ENCODE measurements at places on chromosomes 11 and 22.
A peak's percentile ranks its signal among the peaks of the same experiment; 100 is the strongest.

GRCh38 chr11:118212131-118212725, 12.6 kb downstream of the JAML start:
- DNase-seq: no peak

DNA sequence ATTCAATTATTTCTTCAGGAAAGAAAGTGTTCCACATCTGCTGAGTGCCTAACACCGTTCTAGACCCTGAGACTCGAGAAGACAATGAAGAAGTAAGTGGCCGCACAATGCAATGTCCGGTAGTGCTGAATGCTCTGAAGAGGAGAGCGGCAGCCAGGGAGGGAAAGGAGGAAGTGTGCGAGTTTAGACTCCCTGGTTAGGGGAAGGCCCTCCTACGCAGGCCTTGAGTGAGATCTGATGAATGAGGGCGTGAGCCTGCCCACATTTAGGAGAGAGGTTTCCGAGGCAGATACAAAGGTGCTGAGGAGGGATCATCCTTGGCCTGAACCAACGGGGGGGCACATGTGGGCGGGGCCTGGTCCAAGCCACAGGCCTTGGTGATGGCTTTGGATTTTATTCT, 558.6 kb downstream of the NTM start:
- DNase-seq: no peak

GRCh38 chr22:44664149-44664548, 37.9 kb upstream of the PRR5 start:
- DNase-seq: peak; percentile 44

GRCh38 chr22:36977401-36977861, 41.8 kb downstream of the TST start:
- DNase-seq: peak; percentile 75

- DNase-seq: no peak
These were observed 1.6 kb downstream of the CD59 start for GRCh38 chr11:33734441-33735270.

DNA sequence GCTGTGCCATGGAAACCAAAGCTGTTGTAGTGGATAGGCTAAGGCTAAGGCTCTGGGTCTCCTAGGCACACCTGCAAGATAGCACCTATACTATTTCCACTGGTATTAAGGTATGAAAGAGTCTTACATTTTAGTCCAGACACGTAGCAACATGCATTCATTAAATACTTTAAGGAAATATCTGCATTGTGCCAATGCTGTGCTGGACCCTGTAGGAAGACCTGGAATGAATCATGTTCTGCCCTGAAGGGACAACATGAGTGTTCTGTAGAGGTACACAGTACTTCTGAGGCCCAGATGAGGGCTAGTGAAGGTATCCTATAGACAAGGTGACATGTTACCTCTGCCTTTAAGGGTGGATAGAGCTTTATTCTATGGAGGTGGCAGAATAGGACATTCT, 35.2 kb upstream of the RRM1 start:
- no peak for DNase-seq

DNA sequence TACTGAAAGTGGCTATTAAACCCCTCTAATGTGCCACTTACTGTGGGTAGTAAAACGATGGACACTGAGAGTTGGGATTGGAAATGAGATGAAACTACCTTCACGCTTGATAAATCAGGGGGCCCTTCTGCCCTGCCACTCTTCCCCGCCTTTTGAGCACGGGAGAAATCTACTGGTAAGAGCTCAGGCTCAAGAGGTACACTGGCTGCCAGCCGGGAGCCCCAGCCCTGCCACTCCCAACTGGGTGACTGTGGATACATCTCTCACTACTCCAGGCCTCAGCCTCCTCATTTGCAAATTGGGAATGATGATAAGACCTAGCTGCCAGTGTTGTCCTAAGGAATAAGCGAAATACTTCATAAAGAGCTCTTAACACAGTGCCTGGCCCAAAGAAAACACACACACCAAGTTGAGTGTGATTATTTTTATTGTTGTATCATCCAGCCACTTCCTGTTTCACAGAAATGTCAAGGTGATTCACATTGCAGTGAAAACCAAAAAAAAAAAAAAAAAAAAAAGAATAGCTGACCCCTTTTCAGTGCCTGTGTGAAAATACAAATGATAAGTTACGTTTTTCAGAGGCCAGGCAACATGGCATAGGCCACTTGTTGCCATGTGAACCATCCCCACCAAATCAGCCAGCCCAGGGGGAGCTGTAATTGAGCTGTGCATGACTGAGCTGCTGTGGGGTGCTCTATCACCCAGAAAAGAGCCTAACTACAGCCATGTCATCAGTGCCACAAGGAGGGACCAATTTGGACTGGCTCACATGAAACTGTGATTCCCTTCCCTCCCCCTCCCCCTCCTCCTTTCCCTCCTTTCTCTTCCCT, 4.4 kb upstream of the ZNRD2 start:
- no peak for DNase-seq

GRCh38 chr11:417652-418342, 3.0 kb upstream of the SIGIRR start:
- DNase-seq: no peak

DNA sequence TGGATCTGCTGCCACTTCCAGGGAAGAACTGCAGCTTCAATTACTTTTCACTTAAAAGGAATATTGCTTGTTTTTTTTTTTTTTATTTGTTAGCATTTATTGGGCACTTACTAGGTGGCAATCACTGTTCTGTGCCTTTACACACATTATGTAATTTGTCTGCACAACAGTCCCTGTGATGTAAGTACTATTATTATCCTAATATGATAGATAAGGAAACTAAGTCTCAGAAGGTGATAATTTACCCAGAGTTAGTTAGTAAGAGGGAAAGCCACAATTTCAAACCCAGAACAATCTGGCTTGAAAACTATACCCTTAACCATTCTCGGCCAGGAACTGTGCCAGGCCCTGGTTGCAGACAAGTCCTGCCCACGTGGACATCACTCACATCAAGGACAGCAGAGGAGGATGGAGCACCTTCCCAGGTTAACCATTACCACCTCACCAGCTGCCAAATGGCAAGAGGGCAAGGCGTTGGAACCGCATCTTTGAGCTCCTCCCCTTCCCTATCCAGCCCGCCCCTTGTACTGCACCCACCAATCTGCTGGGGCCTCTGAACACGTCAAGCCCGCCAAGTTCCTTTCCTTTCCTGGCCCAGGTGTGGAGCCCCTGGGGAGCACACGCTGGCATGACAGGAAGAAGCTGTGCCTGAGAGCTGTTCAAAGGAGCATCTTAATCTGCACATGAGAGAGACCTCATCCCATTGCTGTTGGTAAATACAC, 78.4 kb downstream of the NAV2 start:
- DNase-seq: no peak

GRCh38 chr11:43920598-43921419, 21.6 kb upstream of the C11orf96 start:
- DNase-seq: no peak

GRCh38 chr11:8839957-8840945, 70.7 kb upstream of the AKIP1 start:
- DNase-seq: no peak

- no peak for DNase-seq
These were observed 350.7 kb upstream of the C11orf87 start for GRCh38 chr11:109071262-109071661.

DNA sequence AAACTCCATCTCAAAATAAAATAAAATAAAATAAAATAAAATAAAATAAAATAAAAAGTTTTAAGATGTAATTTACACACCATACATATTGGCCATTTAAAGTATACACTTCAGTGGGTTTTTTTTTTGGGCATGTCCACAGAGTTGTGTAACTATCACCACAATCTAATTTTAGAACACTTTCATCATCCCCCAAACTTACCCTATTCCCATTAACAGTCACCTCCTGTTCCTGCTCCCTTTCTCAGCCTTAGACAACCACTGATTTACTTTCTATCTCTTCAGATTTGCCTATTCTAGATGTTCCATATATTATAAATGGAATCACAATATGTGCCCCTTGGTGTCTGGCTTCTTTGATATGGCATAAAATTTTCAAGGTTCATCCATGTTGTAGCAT, 4.6 kb upstream of the ACER3 start:
- no peak for DNase-seq

DNA sequence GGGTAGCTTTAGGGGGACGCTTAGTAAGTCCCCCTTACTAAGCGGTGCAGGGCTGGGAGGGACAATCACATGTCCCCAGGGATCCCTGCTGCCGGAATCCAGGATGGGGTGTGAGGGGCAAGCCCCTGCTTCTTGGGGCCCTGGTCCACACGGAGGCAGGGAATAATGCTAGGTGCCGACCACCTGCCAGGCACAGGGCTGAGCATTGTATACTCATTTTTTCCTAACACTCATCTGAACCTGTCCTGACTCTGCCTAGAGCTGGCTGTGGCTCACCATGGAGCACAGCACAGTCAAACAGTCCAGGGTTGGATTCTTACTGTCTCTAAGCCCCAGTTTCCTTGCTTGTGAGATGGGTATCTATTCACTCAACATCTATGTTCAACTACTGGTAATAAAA, 1.4 kb upstream of the LTBP3 start:
- no peak for DNase-seq

GRCh38 chr11:16367252-16367651, 10.9 kb upstream of the SOX6 start:
- DNase-seq: no peak

DNA sequence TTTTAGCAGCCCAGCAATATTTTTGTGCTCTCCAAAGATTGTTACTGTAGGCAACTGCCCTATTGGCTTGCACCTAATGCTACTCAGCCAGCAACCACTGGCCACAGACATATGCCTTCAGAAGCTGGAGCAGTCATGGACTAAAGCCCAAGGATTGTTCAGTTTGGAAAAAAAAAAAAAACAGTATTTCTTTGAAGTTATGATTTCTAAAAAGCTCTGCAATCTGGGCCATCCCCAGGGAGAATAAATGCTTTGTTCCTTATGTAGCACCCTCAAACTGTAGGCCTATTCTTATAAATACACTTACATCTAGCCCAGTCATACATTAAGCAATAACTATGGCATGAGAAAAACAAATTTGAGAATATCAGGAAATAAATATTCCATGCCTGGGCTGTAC, 2190.5 kb upstream of the RAG2 start:
- DNase-seq: no peak

DNA sequence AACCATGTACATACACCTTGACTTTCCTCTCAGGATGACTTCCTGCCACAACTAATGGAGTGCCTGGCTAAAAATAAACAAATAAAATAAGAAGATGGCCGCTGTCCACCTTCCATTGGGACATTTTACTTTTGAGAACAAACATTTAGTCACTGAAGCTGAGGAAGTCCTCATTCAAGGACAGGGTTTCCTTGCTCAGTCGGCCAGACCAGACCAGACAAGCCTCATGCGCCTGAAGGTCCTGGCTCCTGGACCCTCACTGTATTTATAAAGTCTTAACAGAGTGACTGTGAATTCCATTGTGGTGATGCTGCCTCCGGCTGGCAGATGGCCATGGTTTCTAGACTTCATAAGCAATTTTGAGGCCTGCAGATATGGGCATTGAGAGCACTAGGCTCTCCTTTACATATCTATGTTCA, 114.5 kb downstream of the MAML2 start:
- no peak for DNase-seq

DNA sequence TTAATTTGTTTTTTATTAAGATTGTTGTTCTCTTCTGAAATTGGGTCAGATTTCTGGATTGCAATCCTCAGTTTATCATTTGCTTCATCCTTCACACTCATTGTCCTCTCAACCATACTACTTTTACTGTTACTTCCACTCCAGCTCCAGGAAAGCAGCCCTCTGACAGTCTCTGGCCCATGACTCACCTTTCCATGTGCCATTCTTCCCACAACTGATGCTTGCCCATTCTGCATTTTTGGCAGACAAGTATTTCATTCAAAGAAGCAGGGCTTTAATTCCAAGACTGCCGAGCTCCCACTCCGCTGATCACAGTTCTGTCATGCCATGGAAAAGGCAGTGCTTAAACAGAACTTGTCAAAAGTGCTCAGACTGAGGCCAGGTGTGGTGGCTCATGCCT, 139.2 kb downstream of the WNT11 start:
- no peak for DNase-seq

GRCh38 chr11:121933694-121934093, 182.3 kb downstream of the BLID start:
- DNase-seq: no peak

- no peak for DNase-seq
These were observed 8.1 kb upstream of the SART1 start for GRCh38 chr11:65953471-65953870.

GRCh38 chr11:61510166-61510919, 1.8 kb downstream of the LRRC10B start:
- no peak for DNase-seq

DNA sequence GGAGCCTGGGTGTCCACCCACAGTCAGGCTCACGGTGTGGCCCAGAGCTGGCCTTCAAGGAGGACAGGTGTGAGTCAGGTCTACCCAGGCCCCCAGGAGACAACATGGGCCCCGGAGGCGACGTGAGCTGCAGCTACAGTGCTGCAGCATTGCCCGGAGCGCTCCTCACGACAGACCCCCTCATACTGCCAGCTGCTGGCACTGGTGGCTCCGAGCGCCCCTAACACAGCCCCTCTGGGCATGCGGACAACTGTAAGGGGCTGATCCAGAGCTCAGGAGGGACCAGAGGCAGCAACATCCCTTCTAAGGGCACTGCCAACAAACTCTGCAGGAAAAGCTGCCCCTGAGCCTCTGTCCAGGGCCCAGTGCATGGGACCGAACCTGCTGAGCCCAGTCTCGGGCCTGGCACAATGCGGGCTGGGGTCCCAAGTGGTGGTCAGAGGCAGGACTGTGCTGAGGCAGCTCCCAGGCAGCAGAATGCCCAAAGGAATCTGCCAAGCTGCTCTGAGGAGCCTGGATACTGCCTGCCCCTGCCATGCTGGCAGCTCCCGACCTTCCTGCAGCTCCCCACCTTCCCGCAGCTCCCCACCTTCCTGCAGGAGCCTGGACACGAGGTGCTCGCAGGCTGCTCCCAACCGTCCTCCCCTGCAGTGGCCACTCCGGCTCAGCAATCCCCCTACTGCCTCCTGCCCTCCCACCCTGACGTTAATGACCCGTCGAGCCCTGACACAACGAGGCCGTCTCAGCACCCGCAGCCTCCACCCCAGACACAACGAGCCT, 15.1 kb downstream of the CHID1 start:
- DNase-seq: no peak

GRCh38 chr11:1177771-1178090, 20.0 kb downstream of the MUC5AC start:
- no peak for DNase-seq

DNA sequence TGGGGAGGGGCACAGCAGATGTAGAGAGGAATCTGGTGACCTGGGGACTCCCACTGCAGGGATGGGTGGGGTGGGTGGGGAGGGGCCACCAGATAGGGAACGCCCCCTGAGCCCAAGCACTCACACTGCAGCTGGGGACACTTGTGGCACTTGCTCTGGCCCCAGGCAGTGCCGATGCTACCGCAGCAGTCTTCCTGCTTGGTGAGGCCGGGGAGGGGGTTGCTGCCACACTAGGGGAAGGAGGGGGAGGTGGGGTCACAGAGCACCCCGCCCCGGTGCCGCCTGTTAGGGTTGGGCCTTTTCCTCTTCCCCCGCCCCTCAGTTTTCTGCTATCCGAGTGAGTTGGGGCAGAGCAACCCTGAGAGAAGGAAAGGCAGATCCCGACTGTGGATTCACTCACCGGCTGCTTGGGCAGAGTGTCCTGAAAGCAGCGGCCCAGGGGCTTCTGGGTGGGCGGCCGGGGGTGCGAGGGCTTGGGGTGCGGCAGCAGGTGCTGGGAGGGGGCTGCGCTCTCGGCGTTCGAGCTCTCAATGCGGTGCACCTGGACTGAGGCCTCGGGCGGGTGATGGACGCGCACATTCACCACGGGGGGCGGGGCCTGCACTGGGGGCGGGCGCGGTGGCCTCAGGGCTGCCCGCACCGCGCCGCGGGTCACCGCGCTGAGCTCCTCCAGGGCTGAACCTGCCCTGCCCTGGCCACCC, 4.7 kb downstream of the LTBP3 start:
- DNase-seq: no peak

GRCh38 chr11:78189851-78190250, 1.1 kb downstream of the USP35 start:
- no peak for DNase-seq
